ENCODE measurements at places on chromosomes 12 and 14. TPM values are rescaled to one million over a fixed set of nuclear protein-coding genes. Genes with fewer than 3 reads are reported as not detected.

DNA sequence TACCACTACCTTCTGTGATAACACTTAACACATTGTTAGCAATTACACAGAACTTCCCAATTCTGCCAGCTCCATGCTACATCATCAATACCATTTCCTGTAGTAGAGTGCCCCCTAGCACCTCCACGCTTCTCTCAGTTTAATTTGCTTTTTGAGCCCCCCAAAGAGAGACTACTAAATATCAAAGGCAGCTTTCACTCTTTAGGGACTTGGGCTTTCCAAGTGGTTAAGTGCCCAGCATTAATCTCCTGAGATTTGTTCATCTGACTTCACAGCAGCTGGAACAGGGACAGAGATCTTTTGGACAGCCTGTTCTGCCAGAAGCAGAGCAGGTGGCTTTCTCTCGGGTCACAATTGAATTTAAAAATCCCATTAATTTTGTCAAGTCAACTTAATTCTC lies 954.9 kb downstream of the DIO2 start:
- DNase-seq, result no peak

DNA sequence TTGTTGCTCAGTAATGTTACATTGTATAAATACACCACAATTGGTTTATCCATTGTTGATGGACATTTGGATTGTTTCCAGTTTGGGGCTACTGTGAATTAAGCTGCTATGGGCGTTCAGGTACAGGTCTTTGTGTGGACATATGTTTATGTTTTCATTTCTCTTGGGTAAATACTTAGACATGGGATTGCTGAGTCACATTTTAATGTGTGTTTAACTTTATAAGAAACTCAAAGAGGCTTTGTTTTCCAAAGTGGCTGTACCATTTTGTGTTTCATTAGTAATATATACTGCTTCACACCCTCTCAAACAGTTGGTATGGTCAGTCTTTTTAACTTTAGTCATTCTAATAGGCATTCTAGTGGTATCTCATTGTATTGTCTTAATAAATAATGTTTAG lies 225.0 kb downstream of the SPTSSA start:
- peak; percentile 14 for DNase-seq

- DNase-seq, result no peak
Measured at GRCh38 chr14:106199097-106199496, 672.7 kb downstream of the TMEM121 start.

GRCh38 chr12:81089412-81089811 lies 11.5 kb downstream of the ACSS3 start:
- no peak for DNase-seq

DNA sequence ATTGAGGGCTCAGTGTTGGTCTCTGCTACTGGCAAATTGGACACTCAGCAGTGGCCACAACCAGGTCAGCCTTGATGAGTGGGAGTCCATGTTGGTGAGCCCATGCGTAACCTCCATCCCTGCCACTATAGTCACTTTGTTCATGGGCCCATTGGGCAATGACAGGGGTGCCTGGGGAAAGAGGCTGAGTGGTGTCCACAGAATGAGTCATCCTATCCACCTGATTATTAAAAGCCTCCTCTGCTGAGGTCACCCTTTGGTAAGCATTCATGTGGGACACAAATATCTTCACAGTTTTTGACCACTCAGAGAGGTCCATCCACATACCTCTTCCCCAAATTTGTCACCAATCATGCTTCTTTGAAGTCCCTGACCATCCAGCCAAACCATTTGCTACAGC lies 50.0 kb downstream of the FIGNL2 start:
- no peak for DNase-seq

GRCh38 chr12:26037615-26038220 lies 79.2 kb downstream of the RASSF8 start:
- DNase-seq, result no peak

DNA sequence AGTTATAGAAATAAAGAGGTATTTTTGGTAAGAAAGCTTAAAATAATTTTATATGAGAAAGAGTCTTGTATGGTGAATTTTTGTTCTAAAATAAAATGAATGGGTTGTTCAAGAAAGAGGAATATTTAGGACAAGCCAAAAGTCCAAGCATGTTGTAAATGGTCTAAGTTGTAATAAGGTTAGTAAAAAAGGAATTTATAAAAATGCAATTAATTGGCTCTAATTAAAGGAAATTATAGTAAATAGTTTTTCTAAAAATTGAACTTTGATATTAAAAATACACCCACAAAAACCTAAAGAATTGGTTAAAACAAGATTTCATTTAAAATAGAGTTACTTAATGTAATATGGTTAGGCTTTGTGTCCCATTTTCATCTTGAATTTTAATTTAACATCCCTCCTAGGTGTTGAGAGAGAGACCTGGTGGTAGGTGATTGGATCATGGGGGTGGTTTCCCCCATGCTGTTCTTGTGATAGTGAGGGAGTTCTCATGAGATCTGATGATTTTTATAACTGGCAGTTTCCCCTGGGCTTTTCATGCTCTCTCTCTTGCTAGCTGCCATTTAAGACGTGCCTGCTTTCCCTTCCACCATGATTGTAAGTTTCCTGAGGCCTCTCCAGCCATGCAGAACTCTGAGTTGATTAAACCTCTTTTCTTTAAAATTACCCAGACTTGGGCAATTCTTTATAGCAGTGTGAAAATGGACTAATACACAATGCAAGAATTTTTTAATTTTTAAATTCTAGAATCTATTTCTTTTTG lies 13.0 kb downstream of the SLC22A17 start:
- no peak for DNase-seq

GRCh38 chr14:44785096-44785495 lies 176.7 kb downstream of the KLHL28 start:
- DNase-seq, result peak; percentile 0

GRCh38 chr14:23449314-23449713 lies 13.9 kb upstream of the MYH7 start:
- no peak for DNase-seq

DNA sequence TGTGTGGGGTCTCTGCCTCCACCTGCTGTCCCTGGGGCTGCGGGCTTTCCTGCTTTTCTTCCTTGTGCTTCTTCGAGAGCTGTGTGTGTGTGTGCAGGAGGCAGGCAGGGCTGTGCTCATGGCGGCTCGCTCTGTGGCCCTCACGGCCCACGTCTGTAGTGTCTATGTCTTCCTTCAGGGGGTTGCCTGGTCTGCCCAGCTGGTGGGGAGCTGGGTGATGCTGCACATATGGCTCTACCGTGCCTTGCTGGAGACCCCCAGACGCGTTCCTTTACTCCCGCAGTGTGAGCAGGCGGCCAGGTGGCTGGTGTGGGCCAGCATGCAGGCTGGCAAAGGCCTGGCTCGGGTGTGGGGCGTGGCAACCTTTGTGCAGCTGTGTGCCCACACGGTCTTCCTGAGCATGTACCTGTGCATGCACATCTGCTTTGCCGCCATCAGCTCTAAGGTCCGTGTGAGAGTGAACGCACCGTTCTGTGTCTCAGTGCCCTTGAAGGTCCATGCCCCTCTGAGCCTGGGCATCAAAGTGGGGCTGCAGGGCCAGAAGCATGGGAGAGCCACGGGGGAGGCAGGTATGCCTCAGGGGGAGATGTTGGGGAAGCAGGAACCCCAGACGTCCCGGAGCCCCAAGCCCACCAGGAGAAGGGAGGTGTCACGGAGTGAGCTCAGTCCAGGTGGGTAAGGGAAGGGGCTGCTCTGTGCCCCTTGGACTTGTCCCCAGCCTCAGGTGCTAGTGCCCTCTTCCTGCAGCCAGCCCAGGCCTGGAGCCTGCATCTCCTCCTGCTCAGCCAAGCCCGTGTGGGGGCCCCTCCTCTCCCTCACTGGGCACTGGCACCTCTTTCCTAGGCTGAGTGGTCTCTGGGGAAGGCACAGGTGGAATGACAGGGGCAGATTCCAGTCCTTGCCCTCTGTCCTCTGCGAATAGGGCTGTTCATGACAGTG lies 26.4 kb downstream of the CLSTN3 start:
- DNase-seq, result no peak

DNA sequence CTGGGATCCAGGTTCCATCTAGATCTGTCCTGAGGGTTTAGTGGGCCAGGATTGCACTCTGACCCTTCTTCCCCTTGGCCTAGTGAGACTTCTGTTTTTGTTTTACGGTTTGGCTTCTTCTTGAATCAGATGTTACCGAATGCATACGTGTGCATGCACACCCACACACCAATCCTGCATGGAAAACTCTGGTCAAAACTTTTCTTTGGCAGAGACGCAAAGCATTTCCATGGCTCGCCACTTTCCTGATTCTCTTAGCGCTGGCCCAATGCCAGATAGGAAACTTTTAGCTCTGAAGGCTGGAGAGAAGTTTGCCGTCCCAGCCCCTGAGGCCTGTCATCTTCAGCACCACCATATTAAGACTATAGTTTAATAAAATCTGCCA lies 67.4 kb upstream of the ACTN1 start:
- peak; percentile 85 for DNase-seq

- no peak for DNase-seq
Measured at GRCh38 chr12:123485756-123486155, 27.8 kb downstream of the SNRNP35 start.

DNA sequence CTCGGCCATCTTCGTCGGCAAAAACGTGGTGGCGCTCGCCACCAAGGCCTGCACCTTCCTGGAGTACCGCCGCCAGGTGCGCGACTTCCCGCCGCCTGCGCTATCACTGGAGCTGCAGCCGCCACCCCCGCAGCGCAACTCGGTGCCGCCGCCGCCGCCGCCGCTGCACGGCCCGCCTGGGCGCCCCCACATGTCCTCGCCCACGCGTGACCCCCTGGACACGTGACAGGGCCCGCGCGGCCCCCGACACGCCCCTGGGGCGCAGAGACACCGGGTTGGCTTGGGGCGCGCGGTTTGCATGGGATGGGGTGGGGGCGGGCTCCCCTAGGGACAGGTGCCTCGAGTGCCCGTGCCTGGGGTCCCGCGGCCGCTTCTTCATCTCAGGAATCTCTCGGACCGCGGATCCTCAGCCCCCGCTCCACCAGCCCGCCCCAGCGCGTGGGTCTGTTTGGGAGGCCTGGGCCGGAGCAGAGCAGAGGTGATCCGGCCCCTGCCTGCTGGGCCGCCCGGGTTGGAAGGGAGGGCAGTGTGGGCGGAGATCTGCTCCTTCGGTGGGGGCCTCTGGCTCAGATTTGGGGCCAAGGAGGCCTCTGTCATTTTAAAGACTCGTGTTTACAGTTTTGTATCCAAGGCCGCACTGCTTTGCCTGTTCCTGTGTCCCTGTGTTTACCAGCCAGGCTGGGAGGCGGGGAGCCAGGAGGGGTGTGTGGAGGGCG lies 3.3 kb downstream of the TMEM121 start:
- no peak for DNase-seq

DNA sequence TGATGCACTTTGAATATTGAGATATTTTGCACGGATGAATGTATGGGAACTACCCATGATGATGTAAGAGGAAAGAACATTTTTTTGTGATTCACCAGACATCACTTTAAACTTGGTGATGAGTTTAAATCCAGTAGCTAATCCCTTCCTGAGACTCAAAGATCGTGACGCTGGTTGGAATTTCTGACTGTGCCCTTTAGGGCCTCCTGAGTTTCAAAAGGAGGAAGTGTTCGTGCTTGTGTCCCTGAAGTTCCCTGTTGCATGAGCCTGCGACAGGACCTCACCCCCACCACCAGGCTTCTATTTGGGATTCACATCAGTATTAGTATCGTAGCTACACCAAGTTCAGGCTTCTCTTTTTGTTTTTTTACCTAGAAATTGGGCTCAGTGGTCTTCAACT lies 18.6 kb upstream of the RIN3 start:
- DNase-seq, result no peak

DNA sequence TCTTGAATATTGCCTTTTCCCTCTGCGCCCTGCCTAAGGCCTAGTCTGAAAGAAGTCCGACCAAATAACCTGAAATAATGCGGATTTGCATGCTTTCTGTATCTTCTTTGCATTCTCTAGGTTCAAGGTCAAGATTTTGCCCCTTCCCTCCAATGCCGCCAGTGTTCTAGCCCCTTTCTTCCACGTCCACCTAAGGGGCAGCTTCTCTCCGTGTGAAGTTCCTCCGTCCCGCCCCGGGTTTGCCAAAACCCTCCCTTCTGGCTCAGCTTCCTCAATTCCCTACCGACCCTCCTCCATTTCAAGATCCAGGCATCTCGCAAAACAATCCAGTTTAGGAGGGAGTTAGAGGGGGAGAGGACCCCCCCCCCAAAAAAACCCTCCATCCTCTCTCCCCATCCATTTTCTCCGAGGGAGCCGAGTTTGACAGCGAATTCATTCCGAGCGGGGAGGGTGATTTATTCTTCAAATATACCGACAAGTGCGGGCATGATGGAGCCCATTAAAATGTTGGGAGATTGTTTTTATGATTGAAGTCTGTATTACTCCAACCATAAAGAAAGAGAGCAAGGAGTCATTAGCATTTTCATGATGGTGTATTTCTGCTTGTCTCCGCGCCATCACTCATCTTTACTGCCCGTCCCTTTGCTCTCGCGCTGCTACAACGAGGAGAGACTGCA lies 20.9 kb upstream of the ATP5MC2 start:
- no peak for DNase-seq

DNA sequence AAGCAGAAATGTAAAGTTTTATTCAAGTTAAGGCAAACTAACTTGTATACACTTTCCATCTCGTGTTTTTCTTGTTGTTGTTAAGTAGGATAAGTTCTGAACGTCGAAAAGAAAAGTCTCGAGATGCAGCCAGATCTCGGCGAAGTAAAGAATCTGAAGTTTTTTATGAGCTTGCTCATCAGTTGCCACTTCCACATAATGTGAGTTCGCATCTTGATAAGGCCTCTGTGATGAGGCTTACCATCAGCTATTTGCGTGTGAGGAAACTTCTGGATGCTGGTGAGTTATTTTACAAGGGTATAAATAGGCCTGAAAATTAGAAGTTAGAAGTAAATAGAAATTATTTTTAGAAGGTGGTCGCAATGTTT lies 25.0 kb downstream of the HIF1A start:
- no peak for DNase-seq

- DNase-seq, result no peak
Measured at GRCh38 chr12:114958538-114958937, 274.6 kb upstream of the TBX3 start.

OTUB2 gene
- 0.40 TPM for total RNA-seq

CLEC6A gene
- total RNA-seq, result not detected

STYK1 gene
- total RNA-seq, result 8.1 TPM

PAX9 gene
- not detected for total RNA-seq

ERGIC2 gene
- total RNA-seq, result 23.8 TPM

PMEL gene
- 0.20 TPM for total RNA-seq

SELPLG gene
- 0.22 TPM for total RNA-seq

KLHDC1 gene
- total RNA-seq, result 3.8 TPM

EXOC5 gene
- 25.2 TPM for total RNA-seq
